HuH-7.5 (cell line): ENCODE measurements at places on chromosomes 2 and 18.

- DNase-seq, result no peak
These were observed 109.0 kb downstream of the EIPR1 start for GRCh38 chr2:3268705-3269029.

DNA sequence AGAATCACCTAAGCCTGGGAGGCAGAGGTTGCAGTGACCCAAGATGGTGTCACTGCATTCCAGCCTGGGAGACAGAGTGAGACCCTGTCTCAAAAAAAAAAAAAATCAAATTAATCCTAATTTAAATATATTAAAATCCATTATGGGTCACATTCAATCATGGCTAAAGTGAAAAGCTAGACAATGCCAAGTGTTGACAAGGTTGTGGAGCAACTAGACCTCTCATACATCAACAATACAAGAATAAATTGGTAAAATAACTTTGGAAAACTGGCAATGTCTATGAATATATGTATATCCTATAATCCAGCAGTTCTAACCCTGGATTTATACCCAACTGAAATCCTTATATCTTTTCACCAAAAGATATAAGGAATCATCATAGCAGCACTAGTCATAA, 23.4 kb upstream of the ATL2 start:
- DNase-seq, result no peak

- no peak for DNase-seq
These were observed 7.5 kb upstream of the YPEL5 start for GRCh38 chr2:30139131-30139870.

DNA sequence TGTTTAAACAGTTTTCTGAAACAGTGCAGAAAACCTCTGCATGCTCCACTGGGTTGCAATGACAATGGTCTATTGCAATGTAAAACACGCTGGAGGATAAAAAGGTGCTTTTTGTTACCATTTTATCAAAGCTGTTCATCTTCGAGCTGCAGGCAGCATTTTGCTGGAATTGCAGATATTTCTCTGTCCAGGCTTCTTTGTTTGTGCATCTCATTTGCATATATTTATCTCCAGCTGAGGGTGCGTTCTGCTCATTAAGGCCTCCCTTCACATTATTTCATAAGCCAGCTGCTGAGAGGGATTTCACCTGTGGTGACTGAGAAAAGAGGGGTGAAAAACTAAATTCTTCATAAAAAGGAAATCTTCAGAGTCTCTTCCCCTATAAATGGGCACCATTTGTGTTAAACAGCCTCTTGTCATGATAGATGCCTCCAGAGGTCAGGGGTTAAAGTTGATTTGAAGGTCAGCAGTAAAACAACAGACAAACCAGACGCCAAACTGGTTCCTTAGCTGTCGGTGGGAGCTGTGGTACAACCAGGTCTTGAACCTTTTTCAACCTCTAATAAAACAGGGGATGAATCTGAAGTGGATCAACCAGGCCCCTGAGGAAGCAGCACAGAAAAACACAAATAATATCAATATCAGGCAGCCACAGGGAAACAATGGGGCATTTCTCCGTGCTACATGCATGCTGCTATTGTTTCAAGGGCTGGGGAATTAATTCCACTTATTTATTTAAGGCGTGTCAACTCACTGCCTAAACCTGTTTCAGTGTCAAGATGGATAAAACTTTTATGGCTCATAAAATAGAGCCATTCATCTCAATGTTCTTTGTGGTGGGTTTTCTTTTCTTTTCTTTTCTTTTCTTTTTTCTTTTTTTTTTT, 265.1 kb downstream of the MEIS1 start:
- DNase-seq, result no peak

GRCh38 chr2:46663614-46664013, 184.2 kb downstream of the TMEM247 start:
- DNase-seq, result no peak

DNA sequence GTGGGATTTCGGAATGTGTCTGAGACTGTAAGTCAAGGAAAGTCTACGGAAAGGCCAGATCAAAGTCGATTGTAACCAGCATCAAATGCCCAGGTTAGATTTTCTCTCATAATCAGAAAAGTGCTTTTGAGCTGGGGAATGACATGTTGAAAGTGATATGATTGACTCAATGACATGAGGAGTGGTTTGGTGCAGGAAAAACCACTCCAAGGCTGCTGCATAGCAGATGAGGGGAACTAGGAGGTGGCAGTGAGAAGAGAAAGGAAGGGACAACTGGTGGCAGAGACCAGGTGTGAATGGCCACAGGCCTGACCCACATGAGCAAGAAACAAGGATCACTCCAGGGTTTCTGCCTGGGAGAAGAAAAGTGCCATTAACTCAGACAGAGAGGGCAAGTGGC, 822 bp downstream of the SLC35F6 start:
- DNase-seq, result no peak

DNA sequence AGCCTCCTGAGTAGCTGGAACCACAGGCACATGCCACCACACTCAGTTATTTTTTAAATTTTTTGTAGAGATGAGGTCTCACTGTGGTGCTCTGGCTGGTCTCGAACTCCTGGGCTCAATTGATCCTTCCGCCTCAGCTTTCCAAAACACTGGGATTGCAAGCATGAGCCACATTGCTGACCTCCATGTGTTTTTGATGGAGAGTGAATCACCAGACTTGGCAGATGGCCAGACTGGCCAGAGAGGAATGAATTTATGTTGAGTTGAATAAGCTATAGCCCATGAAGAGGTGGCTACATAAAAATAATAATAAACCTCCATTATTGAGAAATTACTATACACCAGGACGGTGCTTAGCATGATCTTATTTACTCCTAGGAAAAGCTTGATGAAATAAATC, 91.5 kb downstream of the MREG start:
- DNase-seq, result no peak

DNA sequence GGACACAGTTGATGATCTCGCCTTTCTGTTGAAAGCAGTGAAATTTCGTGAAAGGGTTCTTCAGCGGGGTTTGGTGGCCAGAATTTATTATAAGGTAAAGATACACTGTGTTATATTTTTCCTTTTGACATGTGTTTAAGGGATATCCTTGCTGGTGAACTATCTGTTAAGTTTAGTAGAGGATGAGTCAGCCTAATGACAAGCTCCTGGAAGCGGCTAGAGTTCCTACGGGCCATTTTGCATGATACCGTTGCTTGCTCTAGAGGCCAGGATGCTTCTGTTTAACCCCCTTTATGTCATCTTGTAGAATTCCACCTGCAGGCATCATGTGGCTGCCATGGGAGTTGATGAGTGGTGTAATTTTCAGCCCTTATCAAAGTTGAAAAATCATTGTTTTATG, 124.8 kb upstream of the BCL2L11 start:
- no peak for DNase-seq

- DNase-seq, result peak; percentile 32
These were observed 15.9 kb downstream of the SERPINE2 start for GRCh38 chr2:224023188-224023587.

GRCh38 chr2:202723746-202724145, 89.0 kb downstream of the FAM117B start:
- no peak for DNase-seq

- DNase-seq, result no peak
These were observed 75.6 kb downstream of the ZBTB7C start for GRCh38 chr18:48333563-48333962.

DNA sequence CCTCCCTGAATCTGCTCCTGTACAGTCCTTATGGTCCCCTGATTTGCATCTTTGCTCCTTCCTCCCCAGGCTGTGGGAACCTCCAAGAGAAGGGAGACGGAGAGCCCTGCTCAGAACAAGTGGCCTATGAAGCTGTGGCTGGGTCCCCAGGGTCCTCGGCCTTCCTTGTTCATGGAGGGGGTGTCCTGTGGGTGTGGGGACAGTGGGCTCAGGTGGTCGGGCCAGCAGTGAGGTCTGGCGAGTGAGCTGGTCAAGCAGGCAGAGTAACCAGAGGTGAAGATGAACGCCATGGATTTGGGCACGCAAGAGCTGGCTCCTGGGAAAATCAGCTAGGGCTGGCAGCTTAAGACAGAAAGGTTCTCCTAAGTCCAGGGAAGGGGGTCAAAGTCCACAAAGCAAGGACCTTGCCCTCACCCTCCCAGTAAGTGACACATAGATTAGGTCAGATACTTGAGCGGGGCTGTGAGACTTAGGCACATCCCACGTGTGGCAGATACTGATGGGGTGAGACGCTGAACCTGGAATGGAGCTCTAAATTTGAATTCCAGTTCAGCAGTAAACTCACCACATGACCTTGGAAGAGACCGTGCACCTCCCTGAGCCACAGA, 24.8 kb downstream of the GNLY start:
- DNase-seq, result no peak

GRCh38 chr2:104402825-104403224, 451.1 kb upstream of the POU3F3 start:
- DNase-seq, result no peak

GRCh38 chr2:148842050-148842449, 33.0 kb upstream of the KIF5C start:
- no peak for DNase-seq

- DNase-seq, result no peak
These were observed 498.0 kb downstream of the CCDC85A start for GRCh38 chr2:56681659-56682396.

DNA sequence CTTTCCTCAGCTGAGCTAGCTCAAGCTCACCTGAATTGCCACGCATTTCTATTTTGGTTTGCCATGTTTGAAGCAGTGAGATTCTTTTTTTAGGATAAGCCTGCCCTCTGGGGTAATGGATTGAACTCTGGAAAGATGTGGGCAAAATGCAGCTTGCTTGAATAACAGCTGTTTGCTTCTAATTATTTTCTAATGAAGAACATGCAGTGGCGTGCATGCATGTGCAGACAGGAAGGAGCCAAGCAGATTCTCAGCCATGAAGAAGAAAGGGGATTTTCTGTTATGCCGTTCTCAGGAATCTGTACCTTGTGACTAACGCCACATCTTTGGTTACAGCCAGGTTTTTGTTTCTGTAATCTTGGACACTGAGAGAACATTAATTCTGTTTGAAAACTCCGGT, 171.2 kb downstream of the ANTXR1 start:
- no peak for DNase-seq
